AG04450 (cell line): ENCODE measurements at places on chromosomes 13 and 19.

GRCh38 chr13:28877408-28877807 is 57.3 kb downstream of the MTUS2 start:
- DNase-seq, result no peak

DNA sequence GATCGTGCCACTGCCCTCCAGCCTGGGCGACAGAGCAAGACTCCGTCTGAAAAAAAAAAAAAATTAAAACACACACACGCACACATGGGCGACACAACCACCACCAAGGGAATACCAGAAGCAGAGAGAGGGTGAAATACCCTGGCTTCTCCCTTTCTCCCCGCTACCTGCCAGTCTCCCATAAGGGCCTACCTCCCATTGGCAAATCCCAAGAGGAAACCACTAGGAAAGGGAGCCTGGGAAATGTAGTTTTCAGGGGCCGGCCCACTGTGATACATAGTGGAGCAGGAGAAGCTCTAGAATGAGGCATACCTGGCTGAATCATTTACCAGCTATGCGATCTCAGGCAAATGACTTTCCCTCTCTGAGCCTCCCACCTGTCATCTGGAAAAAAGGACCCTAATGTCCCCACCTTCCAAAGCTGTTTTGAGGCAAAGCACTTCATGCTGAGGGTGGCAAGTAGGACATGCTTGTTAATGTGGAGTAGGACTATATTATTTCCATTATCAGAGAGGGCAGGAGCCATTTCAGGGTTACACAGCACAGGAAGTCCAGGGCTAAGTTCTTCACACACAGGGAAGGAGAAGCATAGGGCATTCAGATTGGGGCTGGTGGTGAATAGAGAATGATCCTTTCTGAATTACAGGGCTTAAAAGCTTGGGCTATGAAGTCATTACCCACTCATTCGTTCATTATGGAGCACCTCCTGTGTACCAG is 14.3 kb upstream of the HNRNPUL1 start:
- DNase-seq, result no peak

DNA sequence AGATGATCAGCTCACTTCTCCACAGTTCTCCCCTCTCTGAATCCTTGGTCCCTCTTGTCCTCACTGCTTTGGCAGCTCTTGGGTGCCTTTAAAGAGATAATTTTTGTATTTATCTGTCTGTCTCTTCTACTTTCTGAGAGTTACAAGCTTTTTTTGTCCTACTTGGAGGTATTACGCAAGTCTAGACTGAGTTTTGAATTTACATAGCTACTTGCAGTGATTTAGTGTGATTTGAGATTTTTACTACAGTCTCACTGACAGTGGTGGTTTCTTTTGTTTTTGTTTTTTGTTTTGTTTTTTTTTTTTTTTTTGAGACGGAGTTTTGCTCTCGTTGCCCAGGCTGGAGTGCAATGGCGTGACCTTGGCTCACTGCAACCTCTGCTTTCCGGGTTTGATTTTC is 22.1 kb downstream of the URI1 start:
- no peak for DNase-seq

DNA sequence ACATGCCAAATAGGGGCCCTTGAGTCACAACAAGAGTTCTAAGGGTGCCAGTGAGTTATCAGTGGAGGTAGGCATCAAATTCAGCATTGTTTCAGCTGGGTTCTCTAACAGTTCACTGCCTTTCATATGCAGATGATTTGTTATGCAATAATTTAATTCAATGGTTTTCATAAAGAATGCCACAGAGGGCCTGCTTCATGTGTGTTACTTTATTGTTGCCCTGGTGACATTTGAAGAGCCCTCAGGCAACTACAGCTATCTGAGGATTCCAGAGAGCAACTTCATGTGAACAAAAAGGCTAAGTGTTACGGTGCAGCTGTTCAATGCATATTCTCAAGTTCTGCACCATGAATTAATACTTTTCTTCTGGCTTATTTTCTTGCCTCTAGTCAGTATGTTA is 43.1 kb upstream of the STARD13 start:
- DNase-seq, result no peak

DNA sequence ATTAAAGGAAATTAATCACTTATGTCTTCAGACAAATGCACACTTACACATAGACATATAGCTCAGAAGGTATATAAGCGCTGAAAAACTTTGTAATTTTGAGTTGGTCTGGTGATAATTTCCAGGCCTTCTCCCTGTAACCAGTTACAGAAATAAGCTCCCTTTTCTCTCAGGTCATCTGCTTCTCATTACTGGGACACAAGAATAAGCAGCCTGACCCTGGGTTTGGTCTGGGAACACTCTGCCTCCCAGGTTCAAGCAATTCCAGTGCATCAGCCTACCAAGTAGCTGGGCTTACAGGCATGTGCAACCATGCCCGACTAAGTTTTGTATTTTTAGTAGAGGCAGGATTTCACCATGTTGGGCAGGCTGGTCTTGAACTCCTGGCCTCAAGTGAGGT is 274.5 kb downstream of the LMO7 start:
- no peak for DNase-seq

DNA sequence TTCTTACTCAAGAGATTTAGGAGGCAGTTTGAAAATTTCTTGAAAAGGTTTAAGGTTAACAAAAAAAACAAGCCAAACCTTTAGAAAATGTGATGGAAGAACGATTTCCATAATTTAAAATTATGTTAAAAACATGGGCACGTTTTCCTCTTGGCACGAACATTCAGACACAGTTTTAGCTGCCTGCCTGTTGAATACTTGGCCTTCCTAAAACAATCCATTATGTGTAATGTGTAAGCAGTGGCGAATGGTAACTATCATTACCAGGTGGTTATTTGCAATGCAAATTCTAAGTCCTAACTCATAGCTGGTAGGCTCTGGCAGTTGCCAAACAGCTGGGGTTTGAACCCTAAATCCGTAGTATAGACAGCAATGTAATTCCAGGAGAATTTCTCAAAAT is 1425.7 kb upstream of the SLC10A2 start:
- DNase-seq, result no peak

DNA sequence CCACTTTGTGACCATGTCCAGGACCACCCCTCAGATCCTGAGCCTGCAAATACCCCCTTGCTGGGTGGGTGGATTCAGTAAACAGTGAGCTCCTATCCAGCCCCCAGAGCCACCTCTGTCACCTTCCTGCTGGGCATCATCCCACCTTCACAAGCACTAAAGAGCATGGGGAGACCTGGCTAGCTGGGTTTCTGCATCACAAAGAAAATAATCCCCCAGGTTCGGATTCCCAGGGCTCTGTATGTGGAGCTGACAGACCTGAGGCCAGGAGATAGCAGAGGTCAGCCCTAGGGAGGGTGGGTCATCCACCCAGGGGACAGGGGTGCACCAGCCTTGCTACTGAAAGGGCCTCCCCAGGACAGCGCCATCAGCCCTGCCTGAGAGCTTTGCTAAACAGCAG is 7.7 kb upstream of the CEACAM7 start:
- DNase-seq, result no peak

- DNase-seq, result no peak
These were observed 117.7 kb upstream of the ZNF507 start for GRCh38 chr19:32227561-32228165.
